ENCODE measurements at places on chromosomes 16 and 17. TPM values are rescaled to one million over a fixed set of nuclear protein-coding genes. Genes with fewer than 3 reads are reported as not detected.

DNA sequence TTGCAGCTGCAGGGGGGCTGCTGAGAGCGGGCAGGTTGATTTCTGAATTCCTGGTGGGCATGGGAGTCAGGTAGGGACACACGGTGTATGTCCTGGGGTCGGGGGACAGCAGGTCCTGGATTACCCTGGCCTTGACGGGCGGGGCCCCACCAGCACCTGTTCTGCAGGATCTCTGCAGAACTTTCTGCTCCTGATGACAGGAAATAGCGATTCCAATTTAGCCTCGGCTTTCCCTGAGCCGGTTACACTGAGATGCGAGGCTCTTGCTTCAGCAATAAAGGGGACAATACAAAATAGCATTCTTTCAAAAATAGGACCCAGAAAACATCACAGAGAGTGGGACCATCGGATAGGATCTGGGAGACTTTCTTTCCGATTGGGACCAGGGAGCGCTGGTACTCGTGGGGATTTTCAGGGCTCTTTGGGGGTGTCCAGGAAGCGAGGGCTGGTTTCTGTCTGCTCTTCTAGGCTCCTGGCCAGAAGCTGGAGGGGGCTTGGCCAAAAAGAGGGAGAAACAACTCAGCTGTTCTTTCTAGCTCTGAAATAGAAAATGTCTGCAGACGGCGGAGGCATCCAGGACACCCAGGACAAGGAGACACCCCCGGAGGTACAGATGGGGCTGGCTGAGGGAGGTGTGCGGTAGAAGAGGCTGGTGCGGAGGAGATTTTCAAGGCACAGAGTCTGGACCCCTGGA lies 642 bp downstream of the ZNF205 start:
- no peak overlapping the region for H3K27ac ChIP-seq
- no peak overlapping the region for H3K4me3 ChIP-seq
- DNase-seq, result no peak
- no peaks in the 10 kb centered on the region for H3K36me3 ChIP-seq
- H3K27me3 ChIP-seq, result peaks cover 12% of the 10 kb centered on the region

DNA sequence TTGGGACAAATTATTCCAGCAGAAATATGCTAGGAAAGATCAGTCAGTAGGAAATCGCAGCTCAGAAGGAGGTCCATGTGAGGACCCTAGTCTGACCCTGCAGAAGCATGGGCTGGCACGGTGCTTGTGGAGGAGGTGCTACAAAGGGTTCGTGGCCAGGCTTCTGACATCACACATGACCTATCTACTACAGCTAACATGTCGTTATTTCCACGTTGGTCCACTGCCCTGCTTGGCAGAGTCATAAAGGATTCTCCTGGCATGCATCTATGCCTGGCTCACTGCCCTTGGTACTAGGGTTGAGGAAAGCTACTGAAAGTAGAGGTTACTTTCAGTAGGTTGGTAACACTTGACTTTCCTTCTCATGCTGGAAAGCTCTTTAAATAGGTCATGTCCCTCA lies 118.1 kb upstream of the SHISA6 start:
- H3K27ac ChIP-seq, result no peak overlapping the region
- no peaks in the 10 kb centered on the region for H3K27me3 ChIP-seq
- H3K36me3 ChIP-seq, result no peaks in the 10 kb centered on the region
- no peak overlapping the region for H3K4me3 ChIP-seq

GRCh38 chr17:58330538-58330996 lies 2.0 kb upstream of the TSPOAP1 start:
- peak; percentile 61 for DNase-seq
- H3K27ac ChIP-seq, result peak overlapping the region; percentile 98
- peaks cover 69% of the 10 kb centered on the region for H3K36me3 ChIP-seq
- H3K27me3 ChIP-seq, result peaks cover 25% of the 10 kb centered on the region

DNA sequence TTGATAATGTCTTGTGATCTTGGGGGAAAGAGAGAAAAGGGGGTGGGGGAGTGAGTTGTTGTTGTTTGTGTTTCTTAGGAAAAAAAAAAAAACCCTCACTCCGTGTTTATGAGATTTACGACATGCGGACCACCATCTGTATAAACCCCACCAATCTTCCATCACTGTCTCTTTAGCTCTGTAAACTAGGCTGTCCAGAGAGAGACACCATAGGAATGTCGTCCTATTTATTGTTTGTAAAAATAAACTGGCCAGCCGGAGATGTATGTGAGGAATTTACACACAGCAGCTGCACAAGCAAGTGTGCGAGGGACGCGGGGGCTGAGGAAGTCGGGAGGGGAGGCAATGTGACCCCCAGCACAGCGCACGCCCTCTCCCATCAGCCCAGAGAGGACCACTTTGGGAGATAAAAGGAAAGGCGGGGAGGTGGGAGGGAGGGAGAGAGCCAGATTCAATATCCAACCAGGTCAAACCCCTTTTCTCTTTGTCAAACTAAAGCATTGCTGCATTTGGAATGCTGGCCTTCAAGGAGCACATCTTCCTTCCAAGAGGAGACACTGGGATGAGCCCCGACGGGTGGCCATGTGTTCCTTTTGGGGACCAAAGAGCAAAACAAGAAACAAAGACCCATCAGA lies 136.2 kb upstream of the SALL1 start:
- no peak overlapping the region for H3K27ac ChIP-seq
- H3K4me1 ChIP-seq, result no peaks in the 10 kb centered on the region
- H3K36me3 ChIP-seq, result no peaks in the 10 kb centered on the region
- no peak for DNase-seq
- no peak overlapping the region for H3K4me3 ChIP-seq

GRCh38 chr17:1643293-1643998 lies 2.1 kb downstream of the SCARF1 start:
- no peaks in the 10 kb centered on the region for H3K36me3 ChIP-seq
- H3K4me1 ChIP-seq, result peaks cover 24% of the 10 kb centered on the region

DNA sequence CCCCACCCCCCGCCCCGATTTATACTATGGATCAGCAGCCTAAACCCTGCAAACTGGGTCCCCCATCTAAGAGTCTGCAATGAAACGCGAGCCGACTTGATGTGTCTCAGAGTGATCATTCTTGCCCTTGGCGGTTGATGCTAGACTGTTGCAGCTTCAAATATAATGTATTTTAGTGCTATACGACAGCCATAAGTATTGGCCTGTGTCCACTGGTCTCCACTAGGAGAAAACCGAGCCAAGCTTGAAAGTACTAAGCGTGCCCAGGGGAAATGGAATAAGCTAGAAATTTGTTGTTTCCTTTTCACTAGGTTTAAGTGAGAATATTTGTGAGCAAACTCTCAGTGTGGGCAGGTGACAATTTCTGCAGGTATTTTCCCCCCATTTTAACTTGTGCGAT lies 711.2 kb downstream of the MAF start:
- no peak overlapping the region for H3K4me3 ChIP-seq
- peaks cover 66% of the 10 kb centered on the region for H3K4me1 ChIP-seq
- peak overlapping the region; percentile 96 for H3K27ac ChIP-seq
- peaks cover 9% of the 10 kb centered on the region for H3K36me3 ChIP-seq

- H3K27me3 ChIP-seq, result no peaks in the 10 kb centered on the region
- no peak overlapping the region for H3K4me3 ChIP-seq
- peaks cover 2% of the 10 kb centered on the region for H3K4me1 ChIP-seq
- no peak for DNase-seq
Measured at GRCh38 chr16:84907575-84907974, 87.8 kb downstream of the CRISPLD2 start.

- DNase-seq, result no peak
- H3K27me3 ChIP-seq, result peaks cover 4% of the 10 kb centered on the region
- no peak overlapping the region for H3K4me3 ChIP-seq
- no peaks in the 10 kb centered on the region for H3K36me3 ChIP-seq
- no peaks in the 10 kb centered on the region for H3K4me1 ChIP-seq
Measured at GRCh38 chr17:14845591-14846281, 419.4 kb downstream of the PMP22 start.

DNA sequence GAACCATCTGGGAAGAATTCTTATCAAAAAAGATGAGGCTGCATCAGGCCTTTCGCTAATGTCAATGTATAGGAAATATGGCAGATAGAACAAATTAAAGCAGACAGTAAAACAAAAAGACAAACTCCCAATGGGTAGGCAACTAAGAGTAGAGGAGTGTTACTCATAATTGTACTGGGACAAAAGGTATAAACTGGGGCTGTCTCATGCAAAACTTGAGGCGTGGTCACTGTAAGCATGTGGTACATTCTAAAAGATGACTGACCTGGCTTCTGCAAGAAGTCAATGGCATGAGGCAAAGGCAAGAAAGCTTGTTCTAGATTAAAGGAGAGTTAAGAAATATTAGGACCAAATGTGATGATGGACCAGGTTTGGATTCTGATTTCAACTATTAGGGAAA lies 26.7 kb downstream of the SMIM36 start:
- H3K4me1 ChIP-seq, result no peaks in the 10 kb centered on the region
- no peak overlapping the region for H3K27ac ChIP-seq
- H3K36me3 ChIP-seq, result no peaks in the 10 kb centered on the region
- H3K4me3 ChIP-seq, result no peak overlapping the region
- no peak for DNase-seq

SLC9A5 gene
- 6.1 TPM for total RNA-seq

SPHK1 gene
- 9.9 TPM for total RNA-seq

CPHXL2 gene
- total RNA-seq, result not detected

NTN1 gene
- 0.31 TPM for total RNA-seq

BRD7 gene
- total RNA-seq, result 103 TPM
